ENCODE measurements at places on chromosomes 7 and 10. TPM values are rescaled to one million over a fixed set of nuclear protein-coding genes. Genes with fewer than 3 reads are reported as not detected.

UNC5B gene
- 18.8 TPM for total RNA-seq

PNLIPRP2 gene
- total RNA-seq, result not detected

TYW1B gene
- total RNA-seq, result 0.53 TPM

NKX2-3 gene
- not detected for total RNA-seq

AKR1C2 gene
- 5.0 TPM for total RNA-seq

ADAM22 gene
- total RNA-seq, result 0.18 TPM

ZNF503 gene
- total RNA-seq, result 12.4 TPM

PFKP gene
- total RNA-seq, result 137 TPM

BTBD16 gene
- not detected for total RNA-seq

ARMS2 gene
- not detected for total RNA-seq

PSD gene
- 14.1 TPM for total RNA-seq
